ENCODE measurements at places on chromosomes 6 and 20. TPM values are rescaled to one million over a fixed set of nuclear protein-coding genes. Genes with fewer than 3 reads are reported as not detected.

GRCh38 chr6:44969446-44970185 is 358.5 kb upstream of the RUNX2 start:
- no peaks in the 10 kb centered on the region for H3K36me3 ChIP-seq
- no peak overlapping the region for H3K4me3 ChIP-seq
- no peaks in the 10 kb centered on the region for H3K4me1 ChIP-seq
- no peak for DNase-seq
- H3K27ac ChIP-seq: no peak overlapping the region

Gene HDGFL1
- polyA plus RNA-seq: not detected

DNA sequence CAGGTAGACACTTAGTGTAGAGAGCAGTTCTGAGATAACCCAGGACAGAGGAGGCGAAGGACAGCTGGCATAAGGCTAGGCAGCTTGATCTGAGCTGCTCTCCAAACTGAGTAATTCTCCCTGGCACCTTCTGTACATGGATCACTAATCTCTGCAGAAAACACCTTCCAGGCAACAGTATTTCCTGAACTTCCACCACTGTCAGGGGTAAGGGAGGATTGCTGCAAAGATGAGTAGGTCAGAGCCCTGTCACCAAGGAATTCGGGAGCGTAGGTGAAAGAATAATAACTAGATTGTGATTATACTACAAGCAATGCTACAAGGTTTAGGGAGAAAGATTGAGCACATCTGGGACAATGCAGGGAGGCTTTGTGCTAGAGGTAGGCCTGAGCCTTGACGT is 1.9 kb downstream of the HM13 start:
- H3K4me3 ChIP-seq: peak overlapping the region; percentile 96
- no peak for DNase-seq
- no peak overlapping the region for H3K27ac ChIP-seq
- H3K36me3 ChIP-seq: peaks cover 22% of the 10 kb centered on the region
- H3K4me1 ChIP-seq: peaks cover 30% of the 10 kb centered on the region
- no peaks in the 10 kb centered on the region for H3K27me3 ChIP-seq

Gene DEFB132
- polyA plus RNA-seq: not detected

- H3K27ac ChIP-seq: no peak overlapping the region
- no peak overlapping the region for H3K4me3 ChIP-seq
- H3K27me3 ChIP-seq: no peaks in the 10 kb centered on the region
- no peak for DNase-seq
Measured at GRCh38 chr6:114179411-114179810, 163.4 kb downstream of the HS3ST5 start.

Gene CD83
- polyA plus RNA-seq: 14.6 TPM
